RPMI7951 (cell line): ENCODE measurements at places on chromosomes 11 and 22.

DNA sequence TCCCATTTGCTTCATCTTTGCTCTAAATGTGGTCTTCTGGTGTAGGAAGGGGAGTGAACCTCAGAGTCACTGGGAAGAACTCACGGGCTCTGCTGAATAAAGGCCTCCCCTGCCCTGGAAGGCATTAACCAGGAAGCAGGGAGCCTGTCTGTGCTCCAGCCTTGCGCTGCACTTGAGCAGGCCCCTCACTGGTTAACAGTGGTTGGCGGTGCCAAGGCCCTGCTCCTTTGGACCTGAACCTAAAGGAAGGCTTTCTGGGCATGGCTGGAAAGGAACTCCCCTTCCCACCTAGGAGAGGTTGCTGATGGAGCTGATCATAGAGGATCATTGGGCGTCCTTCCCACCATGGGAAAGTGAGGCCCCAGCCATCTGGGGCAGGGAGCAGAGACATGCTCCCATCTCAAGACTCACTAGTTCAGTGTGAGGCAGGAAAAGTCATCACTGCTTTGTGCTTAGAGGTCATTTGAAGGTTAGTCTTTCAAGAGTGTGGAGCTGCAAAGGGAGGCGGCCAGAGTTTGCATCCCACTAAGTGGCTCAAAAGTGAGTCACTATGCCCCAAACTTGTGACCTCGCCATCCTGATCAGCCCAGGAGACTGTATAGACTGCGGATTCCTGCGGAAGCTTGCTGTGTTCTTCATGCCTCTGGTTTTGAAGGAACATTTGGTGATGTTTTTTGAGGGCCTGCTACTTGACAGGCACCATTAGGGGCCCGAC, 50.4 kb downstream of the DBX1 start:
- DNase-seq, result peak; percentile 66

GRCh38 chr11:67410984-67411784, 4.3 kb upstream of the CARNS1 start:
- no peak for DNase-seq

DNA sequence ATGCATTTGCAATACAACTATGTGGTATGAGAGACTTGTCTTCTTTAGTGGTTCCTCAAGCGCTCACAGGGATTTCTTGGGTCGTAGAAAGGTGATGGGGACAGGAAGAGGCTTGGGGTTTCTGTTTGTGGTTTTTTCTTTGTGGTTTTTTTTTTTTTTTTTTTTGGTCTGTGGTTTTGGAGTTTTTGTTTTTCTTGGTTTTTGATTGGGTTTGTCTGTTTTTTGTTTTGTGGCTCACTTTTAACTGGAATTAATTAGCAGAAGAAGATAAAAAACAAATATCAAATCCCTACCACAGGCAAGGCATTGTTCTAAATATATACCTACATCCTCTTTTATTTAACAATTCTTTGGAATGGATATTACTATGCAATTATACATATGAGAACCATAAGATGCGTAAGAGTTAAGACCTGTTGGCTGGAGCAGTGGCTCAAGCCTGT, 5.5 kb downstream of the TTC28 start:
- DNase-seq, result peak; percentile 74

DNA sequence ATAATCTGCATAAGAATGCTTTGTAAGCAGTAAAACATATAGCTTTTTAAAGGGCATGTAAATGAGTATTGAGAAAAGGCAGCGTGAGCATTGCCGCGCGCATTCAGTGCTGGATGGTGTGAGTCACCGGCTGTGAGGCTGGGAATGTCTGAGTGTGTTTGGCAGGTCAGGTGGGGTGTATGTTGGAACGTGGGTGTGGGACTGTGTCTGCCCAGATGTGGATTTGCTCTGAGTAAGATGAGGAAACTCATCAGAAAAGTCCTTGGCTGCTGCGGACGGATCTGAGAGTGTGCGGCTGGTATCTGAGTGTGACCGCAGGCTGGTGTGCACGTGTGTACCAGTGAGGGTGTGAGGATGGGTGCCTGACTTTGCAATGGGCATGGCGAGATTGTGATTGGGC, 66.2 kb upstream of the NECTIN1 start:
- DNase-seq, result peak; percentile 86

DNA sequence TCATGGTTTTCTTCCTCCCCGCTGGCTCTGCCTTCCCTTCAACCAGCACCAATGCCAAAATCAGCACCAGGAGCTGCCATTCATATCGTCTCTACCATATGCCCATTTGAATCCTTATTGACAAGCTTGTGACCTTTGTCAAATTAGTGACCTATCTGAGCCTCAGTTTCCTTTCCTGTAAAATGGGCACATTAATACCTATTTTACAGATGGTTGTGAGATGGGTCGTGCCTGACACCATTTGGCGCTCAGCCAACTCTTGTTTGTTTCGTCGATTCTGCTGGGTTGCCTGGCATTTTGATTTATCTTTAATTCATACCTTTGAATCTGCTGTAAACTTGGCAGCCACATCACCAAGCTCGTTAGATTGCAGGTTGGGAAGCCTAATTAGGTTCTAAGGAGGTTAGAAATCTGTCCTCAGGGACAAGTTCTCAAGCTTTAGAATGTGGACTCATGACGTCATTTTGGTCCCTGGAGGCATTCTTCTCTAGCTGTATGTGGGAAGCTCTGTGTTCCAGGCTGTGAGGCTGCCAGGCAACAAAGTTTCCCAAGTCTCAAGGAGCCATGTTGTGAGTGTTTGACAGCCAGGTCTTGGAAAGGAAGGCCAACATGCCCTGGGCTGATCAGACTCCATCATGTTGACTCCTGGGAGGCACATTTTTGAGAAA, 61.0 kb downstream of the RPS6KA4 start:
- peak; percentile 43 for DNase-seq

- peak; percentile 30 for DNase-seq
Measured at GRCh38 chr22:19448076-19448607, 631 bp upstream of the C22orf39 start.

- peak; percentile 100 for DNase-seq
Measured at GRCh38 chr11:79092791-79093353, 348.0 kb downstream of the TENM4 start.

GRCh38 chr11:21883354-21883753, 309.5 kb upstream of the ANO5 start:
- no peak for DNase-seq

GRCh38 chr11:79229047-79229446, 211.8 kb downstream of the TENM4 start:
- no peak for DNase-seq

GRCh38 chr11:46930089-46930488, 6.5 kb upstream of the CSTPP1 start:
- peak; percentile 65 for DNase-seq

- no peak for DNase-seq
Measured at GRCh38 chr11:111823131-111823530, 48.2 kb downstream of the ALG9 start.

- no peak for DNase-seq
Measured at GRCh38 chr11:34631737-34632104, 10.8 kb downstream of the EHF start.

DNA sequence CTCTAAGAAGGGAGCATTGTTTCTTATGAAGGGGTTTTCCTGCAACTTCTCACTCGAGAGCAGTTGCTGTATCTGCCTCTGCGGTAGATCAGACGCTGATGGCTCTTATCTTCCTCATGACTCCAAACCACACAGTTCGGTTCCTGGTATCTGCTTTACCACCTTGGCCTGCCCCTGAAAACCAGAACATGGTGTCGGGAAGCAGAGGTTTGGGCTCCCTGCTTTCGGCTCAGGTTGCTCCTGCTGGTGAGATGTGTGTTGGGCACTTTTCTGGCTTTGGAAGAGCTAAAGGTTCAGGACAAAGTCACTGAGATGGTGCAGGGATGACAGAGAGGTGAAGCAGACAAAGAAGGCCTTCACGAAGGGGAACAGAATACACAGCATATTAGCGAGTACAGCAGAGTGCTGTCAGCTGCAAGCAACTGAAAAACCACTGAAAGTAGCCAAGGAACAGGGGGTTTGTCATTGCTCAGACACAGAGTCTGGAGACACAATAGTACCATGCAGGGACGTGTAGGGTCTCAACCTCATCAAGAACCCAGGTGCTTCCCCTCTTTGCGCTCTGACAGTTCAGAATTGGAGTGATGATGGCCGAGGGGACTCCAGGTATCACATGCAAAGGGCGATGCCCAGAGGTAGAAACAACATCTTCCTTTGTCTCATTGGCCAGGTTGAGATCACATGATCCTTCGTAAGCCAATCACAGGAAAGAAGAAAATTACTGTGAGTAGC, 11.9 kb upstream of the CSF2RB start:
- DNase-seq, result no peak

GRCh38 chr11:87659807-87660206, 515.4 kb downstream of the RAB38 start:
- no peak for DNase-seq

DNA sequence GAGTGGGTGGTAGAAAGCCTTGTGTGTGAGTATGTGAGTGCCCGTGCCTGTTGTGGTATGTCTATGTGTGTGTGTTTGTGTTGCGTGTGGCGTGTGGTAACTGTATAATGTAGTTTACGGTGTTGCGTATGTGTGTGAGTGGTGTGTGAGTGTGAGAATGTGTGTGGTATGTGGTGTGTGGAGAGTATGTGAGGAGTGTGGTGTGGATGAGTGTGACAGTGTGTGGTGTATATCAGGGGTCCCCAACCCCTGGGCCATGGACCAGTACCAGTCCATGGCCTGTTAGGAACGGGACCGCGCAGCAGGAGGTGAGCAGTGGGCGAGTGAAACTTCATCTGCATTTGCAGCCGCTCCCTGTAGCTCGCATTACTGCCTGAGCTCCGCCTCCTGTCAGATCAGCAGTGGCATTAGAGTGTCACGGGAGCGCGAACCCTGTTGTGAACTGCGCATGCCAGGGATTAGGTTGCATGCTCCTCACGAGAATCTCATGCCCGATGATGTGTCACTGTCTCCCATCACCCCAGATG, 5.7 kb downstream of the UPK3A start:
- DNase-seq, result peak; percentile 71

DNA sequence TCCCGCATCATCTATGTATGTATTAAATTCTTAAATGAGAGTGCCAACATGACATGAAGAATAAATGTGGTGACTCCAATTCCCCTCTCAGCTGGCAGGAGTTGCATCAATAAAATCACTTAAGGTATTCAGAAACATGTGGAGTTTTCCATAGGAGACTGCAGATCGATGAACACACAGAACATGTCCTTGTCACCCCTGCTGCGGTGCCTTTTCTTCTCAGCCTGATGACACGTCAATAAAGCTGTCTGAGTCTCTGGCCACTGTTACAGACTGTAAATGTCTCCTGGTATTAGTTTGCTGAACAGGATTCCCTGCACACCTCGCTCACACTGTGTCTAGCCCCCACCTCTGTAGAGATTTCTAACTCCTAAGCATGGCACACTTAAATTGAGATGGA, 460.5 kb downstream of the LRRC4C start:
- DNase-seq, result no peak

- no peak for DNase-seq
Measured at GRCh38 chr22:20748082-20748481, 25.8 kb upstream of the SERPIND1 start.

- peak; percentile 78 for DNase-seq
Measured at GRCh38 chr11:28673691-28674432, 565.7 kb downstream of the METTL15 start.

GRCh38 chr11:112570333-112570732, 309.7 kb upstream of the PLET1 start:
- no peak for DNase-seq

DNA sequence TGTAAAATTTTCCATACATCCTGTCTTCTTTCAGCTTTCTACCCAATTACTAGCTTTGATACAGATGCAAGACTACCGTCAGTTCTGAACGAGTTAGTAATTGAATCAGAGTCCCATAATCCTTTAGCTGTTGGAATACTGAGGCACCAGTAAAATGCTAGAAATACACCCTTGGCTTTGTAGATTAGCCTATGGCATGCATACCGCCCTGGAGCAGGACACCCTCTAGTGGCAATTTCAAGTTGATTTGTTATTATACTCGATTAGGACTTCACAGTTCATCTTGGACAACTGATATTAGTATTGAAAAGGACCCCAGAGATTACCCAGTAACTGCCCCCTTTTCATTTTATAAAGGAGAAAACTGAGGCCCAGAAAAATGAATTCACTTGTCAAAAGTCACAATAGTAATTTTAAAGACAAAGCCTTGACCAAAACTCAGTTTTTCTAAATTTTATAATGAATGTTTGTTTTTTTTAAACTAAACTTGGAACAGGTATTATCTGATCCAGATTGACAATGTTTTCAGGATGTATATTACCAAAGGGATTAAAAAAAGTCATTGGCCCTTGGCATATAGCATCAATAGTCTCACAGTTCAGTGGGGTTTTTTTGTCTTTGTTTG, 72.6 kb downstream of the HIPK3 start:
- peak; percentile 58 for DNase-seq

DNA sequence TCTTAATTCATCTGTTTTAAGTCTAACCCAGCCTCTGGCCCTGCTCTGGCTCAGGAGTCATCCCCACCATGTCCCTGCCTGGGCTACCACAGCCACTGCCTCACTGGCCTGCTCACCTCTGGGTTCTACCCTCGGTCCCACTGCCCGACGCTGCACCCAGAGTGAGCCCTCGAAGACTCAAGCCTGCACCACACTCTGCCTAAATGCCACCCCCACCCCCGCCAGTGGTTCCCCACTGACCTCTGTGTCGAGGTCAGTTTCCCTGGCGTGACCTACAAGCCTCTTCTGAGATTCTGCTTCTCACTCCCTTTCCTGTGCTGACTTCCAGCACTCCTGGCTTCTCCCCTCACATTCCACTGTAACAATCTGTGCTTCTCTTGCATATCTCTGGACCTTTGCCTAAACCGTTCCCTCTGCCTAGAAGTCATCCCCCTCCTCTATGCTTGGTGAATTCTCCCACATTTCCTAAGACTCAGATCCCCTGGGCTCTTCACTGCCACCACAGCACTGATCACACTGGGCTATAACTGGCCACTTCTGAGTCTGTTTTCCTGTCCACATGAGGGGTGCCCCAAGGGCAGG, 12.5 kb upstream of the PDE2A start:
- DNase-seq, result no peak

DNA sequence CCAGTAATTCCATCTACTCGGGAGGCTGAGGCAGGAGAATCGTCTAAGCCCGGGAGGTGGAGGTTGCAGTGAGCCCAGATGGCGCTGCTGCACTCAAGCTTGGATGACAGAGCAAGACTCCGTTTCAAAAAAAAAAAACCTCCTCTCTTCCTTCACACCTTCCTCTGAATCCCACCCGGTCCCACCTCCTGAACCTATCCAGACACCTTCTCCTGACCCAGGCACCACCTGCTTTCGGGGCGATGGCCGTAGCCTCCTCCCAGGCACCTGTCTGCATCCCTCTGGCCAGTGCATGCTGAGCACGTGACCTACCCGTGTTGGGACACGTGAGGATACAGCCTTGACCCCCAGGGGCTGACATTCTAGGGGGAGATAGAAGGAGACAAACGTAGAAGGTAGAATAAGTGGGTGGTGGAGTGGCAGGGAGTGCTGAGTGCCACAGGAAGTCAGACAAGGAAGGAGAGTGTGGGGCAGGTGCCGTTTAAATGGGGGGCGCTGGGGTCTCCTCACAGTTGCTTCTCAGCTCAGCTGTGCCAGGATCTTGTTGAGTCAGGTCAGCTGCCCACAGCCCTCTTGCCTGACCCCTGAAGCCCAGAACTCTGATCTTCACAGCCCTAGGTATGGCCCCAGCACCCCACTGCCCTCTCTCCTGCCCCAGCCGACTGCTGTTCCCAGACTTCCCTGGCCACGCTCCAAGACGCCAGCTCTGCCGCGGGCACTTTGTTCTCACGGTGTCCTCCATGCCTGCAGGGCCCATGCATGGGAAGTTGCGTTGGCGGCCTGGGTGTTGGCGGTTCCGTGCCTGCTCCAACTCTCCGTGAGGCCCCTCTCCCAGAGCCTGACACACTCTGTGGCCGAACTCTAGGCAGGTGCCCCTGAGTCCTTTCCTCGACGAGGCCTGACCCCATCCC, 1.2 kb upstream of the MIOX start:
- DNase-seq, result peak; percentile 34
